ENCODE measurements at places on chromosomes 6 and 20.

GRCh38 chr6:3237761-3238662 lies 10.6 kb upstream of the TUBB2B start:
- no peak for DNase-seq

DNA sequence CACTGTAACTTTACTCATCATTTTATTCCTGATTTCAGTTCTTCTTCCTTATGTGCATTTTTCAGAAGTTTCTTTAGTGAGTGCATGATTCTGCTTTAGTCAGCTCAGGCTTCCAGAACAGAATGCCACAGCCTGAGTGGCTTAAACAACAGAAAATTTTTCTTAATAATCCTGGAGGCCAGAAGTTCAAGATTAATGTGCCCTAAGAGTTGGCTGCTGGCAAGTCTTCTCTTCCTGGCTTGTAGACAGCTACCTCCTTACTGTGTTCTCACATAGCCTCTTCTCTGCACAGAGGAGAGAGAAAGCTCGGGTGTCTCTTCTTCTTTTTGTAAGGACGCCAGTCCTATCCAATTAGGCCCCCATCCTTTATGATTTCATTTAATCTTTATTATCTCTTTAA lies 443.1 kb upstream of the RGS17 start:
- no peak for DNase-seq

DNA sequence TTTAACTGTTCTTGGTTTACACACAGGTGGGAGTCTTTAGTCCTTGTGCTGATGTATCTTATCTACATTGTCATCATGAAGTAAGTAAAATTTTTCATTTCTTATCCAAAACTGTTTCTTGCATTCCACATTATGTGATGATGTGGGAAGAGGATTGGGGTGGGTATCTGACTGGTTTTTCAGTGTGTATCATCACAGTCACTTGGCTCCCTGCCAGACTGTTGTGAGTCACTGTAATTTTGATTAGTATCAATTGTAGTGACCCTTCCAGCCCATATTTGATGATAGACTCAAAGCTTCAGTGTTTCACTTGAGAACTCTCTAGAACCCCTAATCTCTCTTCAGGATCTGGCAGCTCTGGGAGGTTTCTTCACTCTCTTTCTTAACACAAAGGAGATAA lies 84.5 kb upstream of the RIN2 start:
- DNase-seq = no peak

- DNase-seq = no peak
These were observed 492.5 kb upstream of the MANEA start for GRCh38 chr6:95084867-95085266.

DNA sequence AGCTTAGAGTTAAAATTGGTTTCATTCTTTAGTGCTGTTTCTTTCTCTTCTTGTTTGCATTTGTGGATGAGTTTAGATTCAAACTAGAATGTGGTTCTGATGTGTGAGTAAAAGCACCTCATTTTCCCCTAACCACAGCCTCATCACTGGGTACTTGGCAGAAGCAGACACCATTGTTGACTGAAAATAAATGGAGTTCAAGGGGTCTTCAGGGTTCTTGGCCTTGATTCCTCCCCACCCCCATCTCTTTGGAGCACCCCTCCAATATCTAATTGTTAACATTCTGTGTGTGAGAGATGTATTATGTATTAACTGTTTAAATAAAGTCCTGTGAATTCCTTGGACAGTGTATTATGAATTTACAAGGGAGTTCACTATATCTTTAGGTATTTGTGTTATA lies 59.6 kb downstream of the JARID2 start:
- no peak for DNase-seq

- no peak for DNase-seq
These were observed 4.0 kb downstream of the PEX6 start for GRCh38 chr6:42974919-42975505.

GRCh38 chr6:147930745-147931144 lies 411.9 kb upstream of the SASH1 start:
- DNase-seq = no peak

GRCh38 chr6:1088492-1089001 lies 223.4 kb upstream of the FOXQ1 start:
- no peak for DNase-seq

GRCh38 chr6:99093456-99094190 lies 145.9 kb upstream of the FBXL4 start:
- DNase-seq = no peak

DNA sequence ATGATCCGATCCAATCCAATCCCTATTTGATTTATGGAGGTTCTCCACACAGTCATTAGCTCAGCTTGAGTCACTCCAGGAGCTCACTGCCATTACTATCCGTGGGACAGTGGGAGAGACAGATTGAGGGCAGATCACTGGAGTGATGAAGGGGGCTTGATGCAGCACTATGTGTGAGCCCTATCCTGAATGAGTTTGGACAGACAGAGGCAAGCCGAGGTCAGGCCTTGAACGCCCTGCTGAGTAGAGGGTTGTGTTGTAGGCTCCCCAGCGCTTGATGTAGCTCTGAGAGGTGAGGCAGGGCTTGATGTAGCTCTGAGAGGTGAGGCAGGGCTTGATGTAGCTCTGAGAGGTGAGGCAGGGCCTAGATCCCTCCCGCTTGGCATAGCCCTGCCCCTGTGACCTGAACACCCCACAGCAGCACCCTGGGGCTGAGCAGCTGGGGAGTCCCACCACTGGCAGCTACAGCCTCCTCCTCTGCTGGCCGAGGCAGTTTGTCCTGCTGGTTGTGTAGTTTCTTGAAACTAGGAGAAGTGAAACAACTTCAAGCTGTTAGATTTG lies 58.7 kb downstream of the ZFAND3 start:
- no peak for DNase-seq

- DNase-seq = no peak
These were observed 699.0 kb upstream of the CITED2 start for GRCh38 chr6:140073456-140073855.
